ENCODE measurements at places on chromosomes 6 and 20.

DNA sequence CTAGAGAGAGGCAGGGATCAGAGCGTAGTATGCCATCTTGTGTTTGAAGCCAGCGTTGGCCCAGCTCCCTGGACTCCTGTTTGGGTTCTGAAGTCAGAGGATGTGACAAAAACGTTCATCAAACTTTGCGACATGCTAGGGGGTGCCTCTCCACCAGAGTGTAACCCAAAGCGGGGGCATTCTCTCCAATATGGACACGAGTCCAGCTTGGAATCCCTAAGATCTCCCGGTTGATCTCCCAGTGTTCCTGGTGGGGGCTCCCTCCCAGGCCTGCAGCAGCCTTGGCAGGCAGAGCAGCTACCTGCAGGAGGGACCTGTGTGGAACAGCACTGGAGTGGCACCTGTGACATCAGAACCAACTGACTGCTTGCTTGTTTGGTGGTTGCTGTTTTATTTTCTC lies 218.8 kb upstream of the ECI2 start:
- no peak for DNase-seq

DNA sequence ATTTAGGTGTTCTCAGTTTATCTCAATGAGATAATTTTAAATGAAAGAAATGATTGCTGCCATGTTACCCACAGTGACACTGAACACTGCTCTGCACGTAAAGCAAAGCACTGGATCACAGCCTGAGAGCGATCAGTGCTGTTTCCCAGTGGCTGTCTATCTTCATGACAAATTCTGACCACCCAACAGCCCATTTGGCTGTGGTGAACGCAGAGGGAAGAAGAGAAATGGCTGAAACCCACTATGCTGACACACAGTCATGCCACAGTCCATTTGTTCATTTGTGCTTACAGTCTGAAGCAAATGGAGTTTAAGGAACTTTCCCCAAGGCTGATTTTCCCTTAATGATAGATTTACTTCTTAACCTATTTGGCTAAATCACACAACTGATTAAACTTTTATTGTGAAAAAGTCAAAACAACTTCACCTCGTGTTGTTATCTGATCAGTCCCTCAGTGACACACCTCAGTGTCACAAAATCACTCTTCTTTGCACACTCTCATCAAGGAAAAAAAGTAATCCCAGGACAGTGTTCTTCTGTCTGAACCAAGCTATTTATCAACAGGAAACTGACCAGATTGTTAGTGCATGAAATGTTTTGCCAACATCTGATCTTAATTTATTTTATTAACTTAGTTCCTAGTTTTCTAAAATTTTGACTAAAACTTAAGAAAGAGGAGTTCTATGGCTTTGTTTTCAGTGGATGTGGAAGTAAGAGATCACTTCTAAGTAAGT lies 225.1 kb downstream of the TBX18 start:
- DNase-seq: no peak

DNA sequence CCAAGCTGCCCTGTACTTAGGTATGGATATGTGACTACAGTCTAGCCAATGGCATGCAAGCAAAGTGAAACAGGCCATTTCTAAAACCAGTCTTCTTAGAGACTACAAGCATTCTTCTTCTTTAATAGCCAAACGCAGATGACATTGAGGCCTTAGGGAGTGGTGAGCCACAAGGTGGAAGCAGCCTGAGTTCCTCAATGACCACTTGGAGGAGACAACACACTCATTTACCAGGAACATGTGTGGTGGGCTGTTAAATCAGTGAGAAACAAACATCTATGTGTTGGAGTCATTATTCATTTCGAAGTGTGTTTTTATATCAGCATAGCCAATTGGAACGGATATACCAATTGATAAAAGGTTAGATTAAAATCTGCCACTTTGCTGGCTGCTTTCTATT lies 122.0 kb downstream of the GFRAL start:
- DNase-seq: no peak

- no peak for DNase-seq
Observed at GRCh38 chr20:7770046-7770445, 170.2 kb downstream of the HAO1 start.

GRCh38 chr6:69914015-69914485 lies 47.7 kb downstream of the COL19A1 start:
- DNase-seq: no peak

- DNase-seq: no peak
Observed at GRCh38 chr20:38108438-38108985, 56.6 kb downstream of the TGM2 start.

DNA sequence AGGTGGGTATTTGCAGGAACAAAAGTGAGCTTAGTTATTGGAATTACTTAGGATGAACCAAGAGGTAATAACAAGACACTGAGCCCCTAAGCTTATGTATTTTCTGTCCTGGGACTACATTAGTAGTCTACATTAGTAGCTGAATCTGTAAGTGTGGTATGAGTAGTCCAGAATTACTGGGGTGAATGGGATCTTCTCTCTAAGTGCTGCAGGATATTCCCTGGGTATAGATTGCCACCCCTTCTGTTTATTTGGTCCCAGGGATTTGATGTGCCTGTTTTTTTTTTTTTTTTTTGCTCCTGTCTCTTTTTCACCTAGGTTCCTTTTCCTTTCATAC lies 5.9 kb downstream of the CD2AP start:
- no peak for DNase-seq

GRCh38 chr20:57075181-57075580 lies 191.3 kb downstream of the BMP7 start:
- no peak for DNase-seq

GRCh38 chr20:51399006-51399890 lies 143.3 kb downstream of the NFATC2 start:
- no peak for DNase-seq

GRCh38 chr6:100470422-100471120 lies 5.8 kb upstream of the SIM1 start:
- DNase-seq: no peak

DNA sequence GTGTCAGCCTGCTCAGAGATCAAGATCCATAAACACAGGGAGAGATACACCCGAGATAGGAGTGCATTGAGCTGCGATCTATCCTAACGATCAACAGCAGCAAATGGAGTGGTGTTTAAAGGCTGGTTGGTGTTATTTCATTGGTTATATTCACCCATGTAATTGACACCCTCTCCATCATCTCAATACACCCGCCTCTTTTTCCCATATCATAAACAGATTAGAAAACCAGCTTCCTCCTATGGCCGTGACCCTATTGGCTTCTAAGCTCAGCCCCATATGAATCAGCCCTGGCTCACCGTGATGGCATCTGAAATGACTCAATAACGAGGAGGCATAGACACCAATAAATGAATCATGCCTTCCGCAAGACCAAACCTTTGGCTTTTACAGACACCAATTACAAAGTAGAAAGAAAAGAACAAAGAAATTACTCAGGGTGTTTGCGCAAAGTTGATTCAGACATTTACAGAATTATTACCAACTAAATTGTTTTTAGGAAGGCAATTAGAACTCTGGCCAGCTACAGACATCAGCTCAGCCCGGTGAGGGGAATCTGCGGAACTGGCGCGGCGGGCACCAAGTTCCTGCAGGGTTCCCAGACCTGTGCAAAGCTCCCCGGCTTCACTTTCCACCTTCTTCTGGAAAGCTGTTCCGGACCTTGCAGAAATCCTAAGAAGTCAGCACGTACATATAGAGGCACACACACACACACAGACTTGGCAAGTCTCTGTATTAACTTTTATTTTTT lies 11.5 kb downstream of the PMEPA1 start:
- DNase-seq: peak; percentile 97

GRCh38 chr6:25913741-25914140 lies 16.8 kb downstream of the SLC17A2 start:
- DNase-seq: no peak

GRCh38 chr20:61387204-61387953 lies 135.3 kb downstream of the CDH4 start:
- DNase-seq: no peak

- no peak for DNase-seq
Observed at GRCh38 chr6:146200176-146200575, 171.3 kb downstream of the GRM1 start.

DNA sequence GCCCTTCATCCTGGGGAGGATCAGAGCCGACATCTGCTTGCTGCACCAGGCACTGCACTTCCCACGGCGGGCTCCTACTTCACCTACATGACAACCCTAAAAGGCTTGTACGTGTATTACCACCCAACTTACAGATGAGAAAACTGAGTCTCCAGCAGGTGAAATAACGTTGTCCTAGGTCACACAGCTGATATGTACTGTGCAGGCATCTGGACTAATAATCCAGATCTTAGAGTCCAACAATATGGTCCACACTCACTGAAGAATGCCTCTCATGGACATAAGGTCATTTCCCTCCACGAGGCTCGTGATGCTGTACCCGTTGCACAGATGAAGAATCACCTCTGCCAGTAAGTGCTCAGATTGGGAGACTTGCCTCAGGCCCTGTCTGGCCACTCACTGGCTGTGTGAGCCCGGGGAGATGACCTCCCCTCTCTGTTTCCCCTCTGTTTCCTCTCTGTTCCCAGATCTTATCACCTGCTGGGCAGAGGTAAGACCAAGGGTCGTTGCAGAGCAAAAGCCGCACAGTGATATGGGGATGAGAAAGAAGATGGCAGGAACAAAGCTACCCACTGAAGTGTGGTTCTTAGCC lies 32.1 kb downstream of the TGM2 start:
- DNase-seq: no peak

GRCh38 chr6:18359237-18359885 lies 27.8 kb upstream of the RNF144B start:
- no peak for DNase-seq

GRCh38 chr20:50801747-50802125 lies 6.9 kb downstream of the BCAS4 start:
- DNase-seq: no peak

GRCh38 chr20:63175038-63175895 lies 40.7 kb downstream of the YTHDF1 start:
- no peak for DNase-seq

- no peak for DNase-seq
Observed at GRCh38 chr6:18654821-18655220, 267.7 kb downstream of the RNF144B start.

DNA sequence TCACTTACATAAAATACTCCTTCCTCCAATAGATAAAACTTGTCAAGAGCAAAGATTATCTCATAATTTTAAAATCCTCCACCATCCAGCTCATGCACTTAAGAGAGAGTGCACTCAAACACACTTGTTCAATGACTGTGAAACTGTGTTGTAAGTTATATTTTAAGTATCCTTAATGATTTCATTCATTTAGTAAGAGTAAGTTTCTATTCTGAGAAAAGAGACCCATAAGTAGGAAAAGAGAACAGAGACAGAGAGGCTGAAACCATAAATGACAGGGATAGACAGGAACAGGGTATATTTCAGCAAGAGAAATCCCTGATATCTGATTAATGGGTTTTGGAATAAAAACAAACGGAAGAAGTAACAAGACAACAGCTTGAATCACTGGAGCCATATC lies 8.2 kb downstream of the SSR1 start:
- no peak for DNase-seq

DNA sequence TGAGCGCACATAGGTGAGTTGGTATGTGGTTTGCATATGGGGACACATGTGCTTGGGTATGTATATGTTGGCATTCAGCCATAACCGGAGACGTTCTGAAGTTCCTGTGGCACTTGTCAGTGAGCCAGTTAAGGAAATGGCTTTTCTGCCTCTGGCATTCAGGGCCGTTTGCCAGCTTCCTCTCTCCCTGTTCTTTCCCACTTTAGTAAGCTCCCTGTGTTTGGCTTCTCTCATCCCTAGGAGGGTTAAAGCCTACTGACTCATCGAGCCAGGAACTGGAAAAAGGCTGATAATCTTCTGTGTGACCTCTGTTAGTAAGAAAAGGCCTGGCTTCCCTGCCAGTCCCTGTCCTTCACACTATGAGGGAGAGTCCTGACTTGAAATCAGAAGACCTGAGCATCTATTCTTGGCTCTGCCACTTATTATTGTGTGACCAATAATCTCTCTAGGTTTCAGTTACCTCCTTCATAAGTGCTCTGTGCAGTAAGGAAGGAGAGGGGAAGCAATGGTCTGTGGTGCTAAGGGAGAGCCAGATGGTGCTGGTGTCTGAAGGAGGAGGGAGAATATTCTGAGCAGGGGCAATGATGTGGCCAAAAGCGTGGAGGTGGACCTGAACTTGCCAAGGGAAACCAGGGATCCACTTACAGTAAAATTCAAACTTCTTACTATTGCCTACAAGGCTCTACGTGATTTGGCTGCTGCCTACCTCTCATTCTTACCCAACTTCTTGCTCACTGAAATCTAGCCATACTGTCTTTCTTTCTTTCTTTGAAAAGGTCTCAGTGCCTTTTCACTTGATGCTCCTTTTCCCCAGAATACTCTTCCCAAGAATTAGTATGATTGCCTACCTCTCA lies 31.4 kb downstream of the ACSS2 start:
- DNase-seq: peak; percentile 83

DNA sequence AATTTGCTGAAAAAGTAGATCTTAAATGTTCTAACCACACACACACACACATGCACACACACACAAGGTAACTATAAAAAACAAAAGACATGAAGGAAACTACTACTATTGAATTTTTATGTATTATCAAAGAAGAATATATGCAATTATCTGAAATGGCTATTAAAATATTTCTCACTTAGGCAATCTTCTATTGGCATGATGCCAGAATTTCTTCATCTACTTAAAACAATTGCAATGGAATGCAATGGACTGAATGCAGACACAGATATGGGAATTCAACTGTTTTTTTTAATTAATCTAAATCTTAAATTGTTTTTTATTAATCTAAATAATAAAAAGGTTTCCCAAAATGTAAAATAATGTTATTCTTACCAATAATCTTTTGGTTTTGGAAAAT lies 152.6 kb upstream of the SMLR1 start:
- DNase-seq: no peak

GRCh38 chr6:42471142-42471541 lies 19.4 kb upstream of the TRERF1 start:
- no peak for DNase-seq

DNA sequence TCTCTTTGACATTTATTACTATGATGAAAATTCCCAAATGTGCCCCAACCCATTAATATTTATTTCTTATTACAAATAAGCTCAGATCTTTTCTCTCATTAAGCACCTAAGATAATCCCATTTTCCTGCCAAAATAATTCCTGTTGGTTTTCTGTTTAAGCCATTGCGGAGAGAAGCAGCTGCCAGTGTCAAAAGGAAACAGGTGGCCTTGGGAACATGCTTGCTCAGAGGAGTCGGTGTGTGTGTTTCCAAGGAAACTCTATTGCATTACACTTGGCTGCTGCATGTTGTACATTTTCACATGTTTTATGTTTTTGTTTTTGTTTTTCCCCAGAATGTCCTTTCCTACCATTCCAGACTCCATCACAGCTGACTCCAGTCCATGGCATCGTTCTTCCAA lies 56.4 kb downstream of the CD24 start:
- DNase-seq: no peak

DNA sequence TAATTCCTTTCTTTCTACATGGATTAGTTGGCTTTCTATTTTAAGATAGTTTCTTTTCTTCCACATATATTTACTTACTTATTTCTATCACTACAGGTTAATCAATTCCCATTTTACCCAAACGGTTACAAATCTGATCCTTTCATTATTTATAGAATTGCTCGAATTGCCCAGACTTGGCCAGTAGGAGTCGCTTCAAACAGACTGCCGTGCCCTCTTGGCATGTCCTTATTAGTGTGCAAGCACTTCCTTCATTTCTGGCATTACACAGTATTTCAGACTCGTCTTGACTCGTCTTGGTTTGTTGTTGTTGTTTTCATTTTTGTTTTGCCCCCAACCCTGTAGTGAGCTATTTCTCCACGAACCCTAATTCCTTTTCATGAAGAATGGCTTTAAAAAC lies 74.6 kb downstream of the SAMD3 start:
- no peak for DNase-seq

GRCh38 chr20:59636766-59637370 lies 32.5 kb downstream of the PHACTR3 start:
- DNase-seq: no peak

GRCh38 chr6:108510461-108511319 lies 50.0 kb upstream of the FOXO3 start:
- no peak for DNase-seq

Data from kidney glomerular epithelial cell (primary cell).